ENCODE measurements at places on chromosomes 11 and 22.
A peak's percentile ranks its signal among the peaks of the same experiment; 100 is the strongest.

DNA sequence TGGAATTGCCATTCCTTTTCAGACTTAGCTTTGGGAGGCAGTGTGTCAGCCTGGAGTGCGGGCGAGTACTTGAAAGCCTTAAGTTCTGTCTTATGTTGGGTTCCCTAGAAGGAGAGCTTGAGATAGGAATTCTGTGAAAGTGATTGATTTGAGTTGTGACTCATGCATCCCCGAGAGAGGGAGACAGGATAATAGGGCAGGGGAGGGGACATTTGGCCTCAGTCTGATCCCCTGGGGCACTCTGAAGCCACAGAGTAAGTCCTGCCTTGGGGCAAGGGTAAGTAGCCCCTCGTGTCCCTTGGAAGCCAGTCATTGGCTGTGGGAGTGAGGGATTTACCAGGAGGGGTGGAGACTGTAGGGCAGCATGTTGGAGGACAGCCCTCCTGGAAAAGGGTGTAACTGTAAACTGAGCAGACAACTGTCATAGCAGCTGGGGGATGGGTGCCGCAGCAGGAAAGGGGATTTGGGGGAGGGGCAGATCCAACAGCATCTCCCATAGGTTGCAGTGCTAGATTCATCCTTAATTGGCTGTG is 44.0 kb downstream of the KIAA1671 start:
- no peak for DNase-seq

- no peak for DNase-seq
These were observed 5.8 kb downstream of the UBE2L3 start for GRCh38 chr22:21573293-21573734.

DNA sequence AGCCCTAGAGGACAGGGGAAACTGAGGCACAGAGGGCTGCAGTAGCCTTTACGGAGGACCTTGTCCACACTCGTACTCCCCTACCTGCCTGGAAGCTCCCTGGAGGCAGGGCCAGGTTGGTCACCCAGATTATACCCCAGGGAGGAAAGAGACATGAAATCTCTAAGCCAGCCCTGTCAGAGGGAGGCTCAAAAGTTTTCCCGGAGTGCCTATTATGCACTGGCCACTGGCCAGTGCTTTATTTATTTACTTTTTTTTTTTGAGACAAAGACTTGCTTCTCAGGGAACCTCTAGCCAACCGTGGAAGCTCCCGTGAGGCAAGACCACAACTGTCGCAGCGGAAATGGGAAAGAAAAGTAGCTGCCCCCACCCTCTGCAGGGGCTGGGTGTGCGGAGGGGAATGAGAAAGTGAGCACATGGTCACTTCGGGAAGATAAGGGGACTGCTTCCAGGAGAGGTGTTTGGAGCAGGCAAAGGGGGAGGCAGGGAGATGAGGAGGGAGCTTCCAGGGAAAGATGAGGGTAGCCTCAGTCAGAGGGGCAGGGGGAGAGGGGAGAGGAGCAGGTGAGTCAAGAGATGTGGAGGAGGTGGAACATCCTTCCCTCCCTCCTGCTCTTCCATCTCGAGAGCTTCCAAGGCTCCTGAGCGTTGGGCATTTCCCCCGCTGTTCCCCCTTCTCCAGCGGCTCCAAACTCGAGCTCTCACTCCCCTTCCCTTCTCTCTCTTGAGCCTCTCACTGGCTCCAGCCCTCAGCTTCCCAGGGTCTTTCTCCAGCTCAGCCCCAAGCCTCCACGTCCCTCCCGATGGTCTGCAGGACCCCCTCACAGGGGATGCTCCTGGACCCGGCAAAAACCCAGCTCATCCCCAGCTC is 4.3 kb downstream of the IL2RB start:
- DNase-seq, result no peak

GRCh38 chr11:46850829-46851380 is 4.8 kb upstream of the CKAP5 start:
- no peak for DNase-seq

- DNase-seq, result no peak
These were observed 78.7 kb upstream of the MYOD1 start for GRCh38 chr11:17640493-17641164.

DNA sequence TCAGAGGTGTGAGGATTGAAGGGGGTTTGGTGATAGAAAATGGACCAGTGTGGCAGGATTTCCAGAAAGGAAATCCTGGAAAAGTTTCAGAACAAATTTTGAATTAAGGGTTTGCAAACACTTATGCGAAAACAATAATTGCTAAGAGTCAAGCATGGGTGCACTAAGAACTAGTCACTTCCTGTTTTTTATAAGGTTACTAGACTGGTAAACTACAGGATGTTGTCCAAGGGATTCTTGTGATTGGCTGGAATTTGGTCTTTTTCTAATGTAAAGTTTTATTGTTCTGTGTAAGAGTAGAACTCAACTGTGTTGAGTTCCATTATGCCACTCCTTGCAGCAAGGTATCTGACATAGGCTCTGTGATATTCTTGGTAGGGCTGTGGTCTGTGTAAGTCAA is 54.1 kb downstream of the LIF start:
- no peak for DNase-seq

GRCh38 chr11:72781313-72782080 is 12.3 kb downstream of the STARD10 start:
- peak; percentile 18 for DNase-seq

GRCh38 chr11:67372993-67373647 is at the start of gene CLCF1:
Gene CLCF1 (minus strand): TSS chr11:67373598. CDS start chr11:67373539, 59 bp downstream.
- no peak for DNase-seq

DNA sequence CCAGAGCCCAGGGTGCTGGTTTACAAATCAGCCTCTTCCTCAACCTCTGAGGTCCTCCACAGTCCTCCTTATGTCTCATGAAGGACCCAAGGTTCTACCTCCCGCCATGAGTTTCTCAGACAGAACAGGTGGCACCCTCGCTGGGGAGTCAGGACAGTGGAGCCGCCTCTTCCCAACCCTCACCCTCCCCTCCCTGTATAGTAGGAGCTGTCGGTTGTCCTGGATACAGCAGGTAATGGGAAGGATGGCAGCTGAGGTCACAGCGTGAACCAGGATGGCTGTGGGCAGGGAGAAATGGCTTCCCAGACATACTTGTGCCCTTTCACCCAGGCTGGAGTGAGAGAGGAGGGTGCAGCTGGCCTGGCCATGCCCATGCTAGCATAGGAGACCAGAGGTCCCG is 134.6 kb downstream of the CHST1 start:
- DNase-seq, result no peak

DNA sequence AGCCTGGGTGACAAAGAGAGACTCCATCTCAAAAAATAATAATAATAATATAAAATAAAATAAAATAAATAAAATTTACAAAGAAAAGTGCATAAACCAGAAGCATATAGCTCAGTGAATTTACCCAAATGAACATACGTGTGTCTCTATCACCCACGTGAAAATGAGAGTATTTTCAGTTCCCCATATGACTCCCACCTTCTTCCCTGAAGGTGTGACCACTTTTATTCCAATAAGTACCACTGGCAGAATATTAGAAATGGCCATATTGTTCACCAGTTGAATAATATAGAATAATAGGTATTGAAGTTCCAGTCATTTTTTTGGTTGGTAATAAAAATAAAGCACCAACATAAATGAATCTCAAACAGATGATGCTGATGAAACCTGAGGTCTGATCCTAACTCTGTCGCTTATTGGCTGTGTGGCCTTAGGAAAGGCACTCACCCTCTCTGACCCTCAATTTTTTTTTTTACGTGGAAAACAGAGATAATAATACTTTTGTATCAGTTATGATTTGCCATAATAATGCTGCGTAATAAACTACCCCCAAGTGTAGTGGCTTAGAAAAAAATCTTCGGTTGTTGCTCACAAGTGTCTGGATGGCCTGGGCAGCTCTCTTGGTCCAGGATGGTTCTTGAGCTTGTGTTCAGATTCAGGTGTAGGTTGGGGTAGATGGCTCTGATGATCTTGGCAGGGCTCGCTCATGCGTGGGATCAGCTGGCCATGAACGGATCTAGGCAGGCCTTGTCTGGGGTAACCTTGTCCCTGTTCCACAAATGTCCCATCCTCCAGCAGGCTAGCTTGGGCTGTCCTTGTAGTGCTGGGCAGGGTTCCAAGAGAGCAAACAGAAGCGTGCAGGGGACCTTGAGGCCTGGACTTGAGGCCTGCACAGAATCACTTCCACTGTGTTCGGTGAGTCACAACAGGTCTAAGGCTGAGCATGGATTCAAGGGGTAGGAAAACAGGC is 88.1 kb downstream of the MYO18B start:
- no peak for DNase-seq

- DNase-seq, result no peak
These were observed 1.9 kb downstream of the NLRP6 start for GRCh38 chr11:279966-280705.

- no peak for DNase-seq
These were observed 75.2 kb downstream of the ISX start for GRCh38 chr22:35140879-35141745.

GRCh38 chr11:12818333-12819015 is 144.3 kb downstream of the TEAD1 start:
- DNase-seq, result no peak

- DNase-seq, result no peak
These were observed 33.6 kb upstream of the TUB start for GRCh38 chr11:8047382-8047781.

DNA sequence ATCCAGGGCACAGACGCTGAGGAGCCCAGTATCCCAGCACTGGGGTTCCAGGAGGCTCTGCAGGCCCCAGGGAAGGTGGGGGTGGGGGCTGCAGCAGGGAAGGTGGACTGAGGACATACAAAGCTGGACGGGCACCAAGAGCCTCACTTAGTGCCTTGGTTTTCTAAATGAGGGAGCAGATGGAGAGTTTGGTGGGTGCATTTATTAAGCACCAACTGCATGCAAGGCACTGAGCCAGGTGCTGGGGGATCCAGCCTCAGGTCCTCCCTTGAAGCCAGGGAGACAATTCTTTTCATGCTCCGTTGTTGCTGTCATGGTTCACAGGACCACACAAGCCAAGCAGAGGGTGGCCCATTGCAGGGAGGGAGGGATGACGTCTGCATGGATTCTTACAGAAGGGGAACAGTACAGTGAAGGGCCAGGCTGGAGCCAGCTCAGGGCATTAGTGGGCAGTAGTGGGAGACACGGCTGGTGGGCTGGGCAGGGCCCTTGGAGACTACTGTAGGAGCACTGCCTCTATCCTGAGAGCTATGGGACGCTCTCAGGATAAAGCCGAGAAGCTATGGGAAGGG is 65.0 kb downstream of the MACROD1 start:
- no peak for DNase-seq

GRCh38 chr11:10942620-10943019 is 84.8 kb upstream of the ZBED5 start:
- no peak for DNase-seq

DNA sequence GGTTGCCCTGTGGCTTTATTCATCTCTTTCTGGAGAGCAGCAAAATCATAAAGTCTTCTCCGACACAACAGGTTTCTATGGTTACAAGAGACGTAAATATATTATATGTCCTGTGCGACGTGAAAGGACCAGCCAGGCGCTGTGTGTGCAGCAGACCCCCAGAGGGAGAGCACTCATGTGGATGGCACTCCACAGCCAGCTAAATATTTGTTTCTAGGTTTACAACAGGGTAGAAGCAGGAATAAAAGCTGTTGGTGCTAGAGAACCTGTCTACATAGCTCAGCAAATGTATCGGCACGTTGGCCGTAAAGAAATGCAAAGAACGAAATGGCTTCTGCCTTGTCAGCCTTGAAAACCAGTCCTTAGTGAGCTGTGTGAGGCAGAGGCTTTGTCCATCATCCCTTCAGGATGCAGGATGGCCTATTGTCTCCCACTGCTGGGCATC is 133.8 kb upstream of the PITPNB start:
- no peak for DNase-seq

DNA sequence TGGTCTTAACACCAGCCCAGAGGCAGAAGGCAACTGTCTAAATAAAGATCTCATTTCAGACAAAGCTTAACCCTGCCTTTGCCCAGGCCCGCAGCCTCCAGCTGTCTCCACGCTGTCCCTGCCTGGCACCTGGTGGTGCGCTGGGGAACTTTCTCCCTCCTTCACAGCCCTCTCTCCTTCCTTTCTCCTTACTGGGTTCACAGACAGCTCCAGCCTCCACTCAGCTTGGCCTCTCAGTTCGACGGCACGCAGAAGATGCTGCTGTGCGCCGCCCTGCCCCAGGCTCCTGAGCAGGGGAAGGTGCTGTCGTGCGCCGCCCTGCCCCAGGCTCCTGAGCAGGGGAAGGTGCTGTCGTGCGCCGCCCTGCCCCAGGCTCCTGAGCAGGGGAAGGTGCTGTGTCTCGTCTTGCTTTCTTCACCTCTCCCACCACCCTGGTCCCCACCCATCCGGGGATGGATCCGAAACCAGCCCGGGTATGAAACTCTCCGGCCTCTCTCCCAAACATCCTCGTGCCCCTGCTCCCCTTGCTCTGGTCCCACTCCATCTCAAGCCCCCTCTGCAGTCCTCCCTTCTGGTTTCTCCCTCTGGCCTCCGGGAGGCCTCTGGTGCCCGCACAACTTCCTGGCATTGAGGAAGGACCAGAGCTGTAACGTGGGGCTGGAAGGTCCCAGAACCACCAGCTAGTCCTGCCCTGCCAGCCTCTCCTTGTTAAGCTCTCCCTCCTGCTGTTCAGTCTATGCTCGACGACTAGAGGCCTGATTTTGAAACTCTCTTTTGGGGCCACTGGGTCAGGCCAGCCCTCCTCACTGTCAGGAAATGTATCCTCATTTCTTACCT is 22.9 kb upstream of the JAM3 start:
- DNase-seq, result no peak

- DNase-seq, result no peak
These were observed 23.7 kb upstream of the GDPD4 start for GRCh38 chr11:77325159-77325558.

DNA sequence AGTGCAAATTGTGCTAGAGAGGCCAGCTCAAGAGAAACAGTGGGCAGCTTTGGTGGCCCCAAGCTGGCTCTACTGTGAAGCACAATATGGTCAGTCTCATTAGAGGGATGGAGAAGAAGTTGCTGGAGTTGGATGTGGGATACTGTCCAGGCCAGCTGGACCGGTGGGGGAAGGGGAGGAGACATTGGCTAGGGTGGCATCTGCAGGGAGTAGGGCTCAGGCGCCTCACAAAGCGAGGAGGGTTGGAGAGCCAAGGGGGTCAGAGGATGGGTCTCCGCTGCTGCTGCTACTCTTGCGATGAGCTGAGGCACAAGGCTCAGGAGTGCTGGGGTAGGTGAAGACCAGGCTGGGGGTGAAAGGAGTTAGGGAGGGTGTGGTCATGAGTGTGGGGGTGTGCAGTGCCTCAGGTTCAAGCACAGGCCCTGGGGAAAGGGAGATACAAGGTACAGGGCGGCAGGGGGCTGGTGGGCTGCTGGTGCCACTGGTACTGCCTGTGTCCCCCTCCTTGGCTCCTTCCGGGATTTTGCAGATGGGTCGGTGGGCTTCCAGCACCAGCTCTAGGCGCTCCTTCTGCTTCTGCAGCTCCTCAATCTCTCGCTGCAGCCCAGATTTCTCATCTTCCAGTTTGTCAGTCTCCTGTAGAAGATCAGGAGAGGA is 2.3 kb downstream of the CCDC85B start:
- DNase-seq, result no peak

- no peak for DNase-seq
These were observed 4.5 kb upstream of the GCAT start for GRCh38 chr22:37803195-37803638.

DNA sequence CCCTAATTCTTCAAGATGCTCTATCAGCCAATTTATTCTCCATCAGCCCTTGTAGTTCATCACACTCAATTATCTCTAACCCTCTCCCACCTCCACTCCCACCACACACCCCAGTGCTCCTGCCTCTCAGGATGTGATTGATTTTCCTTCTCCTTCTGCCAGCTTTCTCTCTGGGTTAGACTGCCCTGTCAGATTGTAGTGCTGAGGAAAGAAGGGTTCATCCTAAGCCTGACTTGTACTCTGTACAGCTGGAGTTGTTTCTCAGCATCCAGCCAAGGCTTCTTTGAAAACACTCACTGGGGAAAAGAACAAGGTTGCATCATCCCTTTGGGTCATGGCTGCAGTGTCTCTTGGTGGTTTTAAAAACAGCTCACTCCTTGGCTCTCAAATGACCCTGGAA is 61.2 kb downstream of the CECR2 start:
- no peak for DNase-seq

- no peak for DNase-seq
These were observed 8.6 kb upstream of the KCTD14 start for GRCh38 chr11:78031629-78032028.
